ENCODE measurements at places on chromosomes 7 and 10.

- no peak for DNase-seq
Observed at GRCh38 chr10:30855131-30855530, 176.5 kb downstream of the ZNF438 start.

DNA sequence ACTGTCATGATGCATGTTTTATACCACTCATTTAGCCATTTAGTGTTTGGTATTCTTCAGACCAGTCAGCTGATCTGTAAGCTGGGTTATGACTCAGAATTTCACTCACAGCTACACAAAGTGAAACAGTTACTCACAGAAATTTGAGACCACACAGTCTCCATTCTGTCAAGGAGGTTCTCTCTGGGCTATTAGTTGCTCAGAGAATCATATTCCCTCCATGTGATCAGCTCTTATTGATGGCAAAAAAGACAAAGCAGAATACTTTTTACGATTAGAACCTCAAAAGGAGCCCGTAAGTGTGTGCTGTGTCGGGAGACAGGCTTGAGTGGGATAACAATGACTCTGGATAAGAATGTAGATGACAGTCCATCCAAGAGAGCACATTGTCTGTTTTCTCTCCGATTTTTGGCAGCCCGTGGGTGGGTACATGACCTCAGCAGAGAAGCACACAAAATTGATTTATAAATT lies 277.6 kb upstream of the SORCS1 start:
- DNase-seq, result no peak

GRCh38 chr7:99099499-99100077 lies 44.3 kb downstream of the SMURF1 start:
- DNase-seq, result no peak

- no peak for DNase-seq
Observed at GRCh38 chr10:36578306-36578705, 547.1 kb upstream of the ANKRD30A start.

DNA sequence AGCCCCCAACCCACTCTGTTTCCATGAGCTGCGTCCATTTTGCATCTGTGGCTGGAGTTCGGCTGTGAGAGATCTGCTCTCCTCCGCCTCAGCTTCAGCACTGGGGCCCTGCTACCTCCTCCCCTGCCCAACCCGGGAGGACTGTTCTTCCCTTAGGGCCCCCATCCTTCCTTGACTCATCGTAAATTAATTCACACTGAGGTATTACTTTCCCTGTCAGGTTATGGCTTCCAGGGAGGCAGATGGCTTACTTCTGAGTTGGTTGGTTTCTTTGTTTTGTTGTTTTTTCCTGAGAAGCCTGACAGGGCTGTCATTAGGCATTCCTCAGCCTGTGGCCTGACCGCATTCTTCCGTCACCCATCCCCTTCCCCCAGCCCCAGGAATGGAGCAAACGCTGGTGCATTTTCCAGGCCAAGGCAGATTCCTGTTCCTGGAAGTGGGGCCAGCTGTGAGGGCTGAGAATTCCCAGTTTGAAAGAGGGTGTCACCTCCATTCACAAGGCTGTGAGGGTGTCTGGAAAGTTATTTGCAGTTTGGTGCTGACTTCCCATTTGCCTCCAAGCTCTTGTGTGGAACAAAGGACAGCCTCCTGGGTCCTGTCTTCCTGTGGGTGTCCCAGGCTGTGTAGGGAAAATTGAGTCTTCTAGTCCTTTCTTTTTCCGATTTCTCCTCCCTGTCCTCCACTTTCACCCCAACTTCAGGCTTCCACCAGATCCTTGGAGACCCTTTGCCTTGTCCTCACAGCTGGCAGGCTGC lies 11.7 kb downstream of the CPA5 start:
- no peak for DNase-seq

DNA sequence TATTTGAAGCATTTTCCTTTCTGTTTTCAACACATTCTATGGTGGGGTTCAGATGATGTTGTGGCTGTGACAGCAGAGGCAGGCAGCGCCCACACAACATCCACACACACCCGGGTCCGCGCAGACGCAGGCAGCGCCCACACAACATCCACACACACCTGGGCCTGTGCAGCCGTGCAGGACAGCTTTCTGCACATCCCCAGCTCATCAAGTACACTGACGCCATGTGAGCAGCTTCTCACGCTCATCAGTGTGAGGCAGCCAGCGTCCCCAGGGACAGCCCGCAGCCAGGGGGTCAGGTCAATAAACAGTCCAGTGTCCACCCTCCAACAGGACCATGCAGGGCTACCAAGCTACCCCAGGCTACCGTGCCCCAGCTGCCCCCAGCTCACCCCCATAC lies 272.8 kb upstream of the TCERG1L start:
- DNase-seq, result no peak

DNA sequence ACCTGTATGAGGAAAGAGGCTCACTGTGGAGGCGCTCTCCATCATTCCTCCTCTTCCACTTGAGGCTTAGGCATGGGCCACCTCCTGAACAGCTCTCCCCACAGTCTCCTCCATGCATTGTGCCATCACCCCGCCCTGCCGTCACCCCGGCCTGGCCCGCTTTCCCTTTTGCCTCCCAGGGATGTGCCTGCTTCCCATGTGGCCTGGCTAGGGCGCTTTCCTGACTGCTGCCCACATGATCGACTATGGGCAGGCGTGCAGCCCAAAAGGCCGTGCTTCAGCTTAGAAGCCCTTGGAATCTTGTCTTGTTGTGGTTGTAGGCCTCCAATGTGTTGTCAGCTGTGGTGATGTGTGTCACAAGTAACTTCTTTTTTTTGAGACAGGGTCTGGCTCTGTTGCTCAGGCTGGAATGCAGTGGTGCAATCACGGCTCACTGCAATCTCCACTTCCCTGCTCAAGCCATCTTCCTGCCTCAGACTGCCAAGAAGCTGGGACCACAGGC lies 1.8 kb upstream of the ACTR3C start:
- DNase-seq, result no peak

GRCh38 chr10:33506838-33507661 lies 172.6 kb upstream of the NRP1 start:
- no peak for DNase-seq

DNA sequence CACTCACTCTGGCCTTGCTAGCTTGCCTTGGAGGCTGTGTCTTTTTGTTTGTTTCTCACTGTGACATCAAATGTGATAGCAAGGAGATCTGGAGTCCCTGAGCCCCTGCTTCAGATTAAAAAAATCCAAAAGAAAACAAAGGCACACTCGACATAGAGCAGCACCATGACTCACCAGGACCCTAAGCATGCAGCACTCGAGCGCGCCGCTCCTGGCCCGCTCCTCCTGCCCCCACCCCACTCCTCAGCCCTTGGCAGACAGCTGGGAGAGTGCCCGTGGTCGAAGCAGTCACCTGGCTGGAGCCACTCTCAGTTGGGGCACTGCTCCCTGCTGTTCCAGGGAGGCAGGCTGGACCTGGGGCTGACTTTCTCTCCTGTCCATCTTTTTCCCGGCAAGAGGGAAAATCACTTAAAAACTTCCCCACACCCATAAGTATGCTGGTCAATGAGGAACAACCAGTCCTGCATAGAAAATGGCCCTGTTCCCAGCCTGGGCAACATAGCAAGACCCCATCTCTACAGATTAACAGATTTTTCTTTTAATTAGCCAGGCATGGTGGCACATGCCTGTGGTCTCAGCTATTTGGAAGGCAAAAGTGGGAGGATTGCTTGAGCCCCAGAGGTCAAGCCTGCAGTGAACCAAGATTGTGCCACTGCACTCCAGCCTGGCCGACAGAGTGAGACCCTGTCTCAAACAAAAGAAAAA lies 128.4 kb downstream of the PAXIP1 start:
- DNase-seq, result no peak

- no peak for DNase-seq
Observed at GRCh38 chr7:19698331-19698730, 10.5 kb downstream of the POLR1F start.

DNA sequence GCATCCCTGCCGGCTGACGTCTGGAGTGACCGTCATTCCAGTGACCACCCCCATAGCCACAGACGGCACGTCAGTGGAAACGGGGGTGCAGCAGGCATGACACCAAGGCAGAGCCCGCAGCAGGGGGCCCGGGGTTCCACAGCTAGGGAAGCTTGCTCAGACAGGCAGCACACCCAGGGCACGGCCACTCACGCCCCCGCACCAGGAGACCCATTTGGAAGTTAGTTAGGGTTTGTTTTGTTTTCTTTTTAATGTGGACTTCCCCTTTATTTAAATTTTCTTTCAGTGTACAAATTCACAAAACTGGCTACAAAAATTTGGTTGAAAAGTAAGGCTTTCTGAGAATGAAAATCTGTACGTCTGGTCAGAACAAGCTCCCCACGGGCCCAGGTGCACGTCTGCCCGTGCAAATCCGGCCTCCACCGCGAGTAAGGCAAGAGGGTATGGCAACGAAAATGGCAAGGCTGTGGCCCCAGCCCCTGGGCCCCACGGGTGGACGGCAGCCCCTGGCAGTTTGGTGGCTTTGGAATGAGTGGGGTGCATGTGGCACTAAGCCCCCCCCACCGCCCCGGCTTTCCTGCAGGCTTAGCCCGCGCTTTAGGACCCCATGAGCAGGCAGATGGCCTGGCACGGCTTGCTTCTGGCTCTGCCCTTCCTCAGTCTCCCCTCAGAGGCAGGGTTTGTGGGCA lies 124.2 kb downstream of the FAM53B start:
- no peak for DNase-seq

- DNase-seq, result no peak
Observed at GRCh38 chr7:121084748-121085336, 96.3 kb downstream of the CPED1 start.

- no peak for DNase-seq
Observed at GRCh38 chr10:28137907-28138880, 139.3 kb upstream of the ODAD2 start.
